ENCODE measurements at places on chromosomes 6 and 20. TPM values are rescaled to one million over a fixed set of nuclear protein-coding genes. Genes with fewer than 3 reads are reported as not detected.

CST2 gene
- total RNA-seq, result not detected

PHF3 gene
- total RNA-seq, result 115 TPM

HLA-DOA gene
- total RNA-seq, result 1.4 TPM

SUMO4 gene
- total RNA-seq, result 6.8 TPM

BMP7 gene
- not detected for total RNA-seq

PTK6 gene
- total RNA-seq, result not detected

ETV7 gene
- 3.1 TPM for total RNA-seq

COL20A1 gene
- total RNA-seq, result not detected

TMC2 gene
- not detected for total RNA-seq

PLG gene
- total RNA-seq, result 0.73 TPM

DEFB124 gene
- total RNA-seq, result not detected

SRSF12 gene
- total RNA-seq, result not detected

OPRM1 gene
- not detected for total RNA-seq

SLC22A7 gene
- total RNA-seq, result not detected

LCA5 gene
- 0.23 TPM for total RNA-seq

IBTK gene
- total RNA-seq, result 28.9 TPM

SEMG1 gene
- total RNA-seq, result not detected

RIPPLY2 gene
- total RNA-seq, result not detected

PHACTR3 gene
- total RNA-seq, result not detected
